ENCODE measurements at places on chromosomes 4 and X. TPM values are rescaled to one million over a fixed set of nuclear protein-coding genes. Genes with fewer than 3 reads are reported as not detected.

TMPRSS11B gene
- not detected for total RNA-seq

HTRA3 gene
- total RNA-seq = 0.58 TPM

STK26 gene
- total RNA-seq = 11.7 TPM

CTAG1A gene
- total RNA-seq = not detected

P2RY8 gene
- total RNA-seq = not detected

Data from regular cardiac myocyte (primary cell).